ENCODE measurements at places on chromosomes 2 and 18. TPM values are rescaled to one million over a fixed set of nuclear protein-coding genes. Genes with fewer than 3 reads are reported as not detected.

- no peaks in the 10 kb centered on the region for H3K27me3 ChIP-seq
- no peaks in the 10 kb centered on the region for H3K36me3 ChIP-seq
- DNase-seq = no peak
- H3K4me3 ChIP-seq = no peak overlapping the region
- H3K27ac ChIP-seq = no peak overlapping the region
These were observed 1050.7 kb upstream of the PIK3C3 start for GRCh38 chr18:40904295-40904694.

- no peaks in the 10 kb centered on the region for H3K4me1 ChIP-seq
- no peaks in the 10 kb centered on the region for H3K36me3 ChIP-seq
- H3K27ac ChIP-seq = no peak overlapping the region
- H3K4me3 ChIP-seq = no peak overlapping the region
These were observed 68.1 kb upstream of the CSRNP3 start for GRCh38 chr2:165401285-165401852.

- no peaks in the 10 kb centered on the region for H3K27me3 ChIP-seq
- H3K27ac ChIP-seq = no peak overlapping the region
- peaks cover 69% of the 10 kb centered on the region for H3K36me3 ChIP-seq
- peaks cover 14% of the 10 kb centered on the region for H3K4me1 ChIP-seq
- no peak for DNase-seq
These were observed 24.3 kb downstream of the NCAPH start for GRCh38 chr2:96359866-96360265.

ERMN gene
- total RNA-seq = 1.5 TPM

RBBP8 gene
- 65.3 TPM for total RNA-seq

RFTN2 gene
- not detected for total RNA-seq
